ENCODE measurements at places on chromosomes 4 and X.

GRCh38 chr4:167906851-167907250 lies 185.5 kb upstream of the ANXA10 start:
- DNase-seq, result no peak

DNA sequence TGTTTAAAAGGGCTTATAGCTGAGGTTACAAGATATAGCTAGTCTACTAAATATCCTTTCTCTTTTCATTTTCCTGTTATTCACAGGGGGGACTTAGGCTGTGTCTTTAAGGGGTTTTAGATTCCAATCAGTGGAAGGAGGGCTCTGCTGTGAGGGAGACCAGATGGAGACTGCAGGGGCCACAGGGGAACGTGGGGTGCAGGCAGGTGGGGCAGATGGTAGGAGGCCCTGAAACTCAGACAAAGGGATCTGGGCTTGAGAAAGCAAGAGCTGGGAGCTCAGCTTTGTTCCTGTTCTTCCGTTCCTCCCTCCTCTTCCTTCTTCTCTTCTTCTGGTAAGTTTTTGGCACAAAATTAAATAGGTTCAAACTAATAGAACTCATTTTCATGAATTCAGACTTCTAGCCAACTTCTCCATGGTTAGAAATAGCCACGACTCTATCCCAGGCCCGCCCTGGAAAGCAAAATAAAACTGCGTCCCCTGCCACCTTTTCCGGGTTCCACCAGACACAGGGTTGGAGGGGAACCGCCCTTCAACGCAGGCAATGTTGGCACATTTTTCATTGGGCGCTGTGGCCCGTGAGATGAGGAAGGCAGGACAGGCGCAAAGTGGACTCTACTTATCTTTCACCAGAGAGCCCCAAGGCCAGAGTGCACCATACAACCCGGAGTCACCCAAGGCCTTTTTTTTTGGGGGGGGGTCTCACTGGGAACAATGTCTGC lies 3.5 kb upstream of the TMSB4X start:
- DNase-seq, result no peak

DNA sequence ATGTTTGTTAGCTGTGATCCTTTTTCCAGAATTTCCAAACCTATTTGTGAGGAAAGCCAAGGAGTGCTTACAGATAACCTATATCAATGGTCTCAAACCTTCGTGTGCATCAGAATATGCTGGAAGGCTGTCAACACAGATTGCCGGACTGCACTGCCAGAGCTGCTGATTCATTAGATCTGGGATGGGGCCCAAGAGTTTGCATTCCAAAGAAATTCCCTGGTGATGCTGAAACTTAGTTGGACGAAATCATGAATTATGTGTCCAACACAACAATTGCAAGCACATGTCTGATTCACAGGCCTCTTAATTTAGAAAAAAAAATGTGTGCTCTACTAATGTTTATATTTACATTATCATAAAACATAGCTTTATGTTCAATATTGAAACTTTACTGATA lies 544.0 kb upstream of the AMOT start:
- DNase-seq, result no peak

DNA sequence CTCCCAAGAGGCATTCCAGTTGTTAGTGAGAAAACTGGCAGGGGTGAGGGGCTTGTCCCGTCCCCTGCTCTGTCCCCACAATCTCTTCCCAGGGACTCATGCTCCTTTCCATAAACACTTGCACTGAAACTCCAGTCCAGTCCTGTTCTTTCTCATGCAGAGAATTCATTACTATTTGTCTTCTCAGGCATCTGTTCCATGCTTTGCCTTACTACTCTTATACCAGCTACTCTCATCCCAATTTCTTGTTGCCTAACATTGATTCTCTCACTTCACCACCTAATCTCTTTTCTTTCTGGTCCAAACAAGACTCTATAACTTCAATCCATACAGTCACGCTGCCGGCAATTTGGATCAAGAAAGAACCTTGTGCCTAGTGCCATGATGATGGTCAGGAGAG lies 97.1 kb upstream of the VEGFC start:
- no peak for DNase-seq

GRCh38 chr4:118224243-118224829 lies 128.5 kb downstream of the PRSS12 start:
- no peak for DNase-seq

DNA sequence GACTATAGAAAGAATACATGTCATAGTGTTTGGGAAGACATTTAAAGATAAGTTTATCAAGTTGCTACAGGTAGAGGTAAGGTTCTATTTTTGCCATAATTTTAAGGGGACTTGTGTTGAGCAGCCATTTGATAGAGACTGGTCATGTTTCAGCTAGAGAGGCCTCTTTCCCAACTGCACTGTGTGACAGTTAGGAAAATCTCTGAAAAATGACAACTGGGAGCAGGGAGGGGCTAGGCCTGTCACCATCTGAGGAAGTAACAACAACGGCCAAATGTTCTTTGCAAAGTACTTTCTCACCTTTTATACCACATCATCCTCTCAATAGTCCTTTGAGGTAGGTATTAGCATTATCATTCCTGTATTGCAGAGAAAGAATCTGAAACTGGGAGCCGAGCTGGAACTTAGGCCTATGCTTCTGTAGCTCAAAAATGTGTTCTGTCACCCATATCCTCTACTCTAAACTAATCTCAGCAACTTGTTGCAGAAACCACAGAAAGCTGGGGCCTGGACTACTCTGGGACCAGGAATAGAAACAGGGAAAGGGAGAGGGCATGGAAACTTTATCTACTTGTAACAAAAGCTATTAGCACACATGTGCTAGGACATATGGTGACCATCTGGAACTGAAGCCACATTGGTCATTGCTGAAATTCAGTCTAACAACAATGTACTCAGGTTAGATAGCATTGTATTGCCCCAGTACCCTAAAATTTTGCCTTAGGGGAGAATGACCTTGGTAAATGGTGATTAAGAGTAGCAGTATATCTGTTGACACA lies 198.9 kb downstream of the MID1IP1 start:
- no peak for DNase-seq

- no peak for DNase-seq
These were observed 5.2 kb downstream of the PNMA5 start for GRCh38 chrX:152988536-152989291.

- no peak for DNase-seq
These were observed 377.7 kb downstream of the PRDM5 start for GRCh38 chr4:120544838-120545237.

GRCh38 chrX:13304052-13304451 lies 15.8 kb downstream of the ATXN3L start:
- no peak for DNase-seq

- DNase-seq, result no peak
These were observed 181.5 kb downstream of the SLIT2 start for GRCh38 chr4:20433097-20433705.

GRCh38 chrX:14006540-14006939 lies 23.2 kb downstream of the GEMIN8 start:
- no peak for DNase-seq

- DNase-seq, result no peak
These were observed 45.6 kb downstream of the ABCG2 start for GRCh38 chr4:88112856-88113255.

GRCh38 chr4:74770226-74770910 lies 24.0 kb downstream of the BTC start:
- no peak for DNase-seq

GRCh38 chr4:81632581-81633299 lies 161.0 kb upstream of the RASGEF1B start:
- no peak for DNase-seq

- no peak for DNase-seq
These were observed 35.1 kb downstream of the HADH start for GRCh38 chr4:108024878-108025165.
